ENCODE measurements at places on chromosomes 1 and 21.

DNA sequence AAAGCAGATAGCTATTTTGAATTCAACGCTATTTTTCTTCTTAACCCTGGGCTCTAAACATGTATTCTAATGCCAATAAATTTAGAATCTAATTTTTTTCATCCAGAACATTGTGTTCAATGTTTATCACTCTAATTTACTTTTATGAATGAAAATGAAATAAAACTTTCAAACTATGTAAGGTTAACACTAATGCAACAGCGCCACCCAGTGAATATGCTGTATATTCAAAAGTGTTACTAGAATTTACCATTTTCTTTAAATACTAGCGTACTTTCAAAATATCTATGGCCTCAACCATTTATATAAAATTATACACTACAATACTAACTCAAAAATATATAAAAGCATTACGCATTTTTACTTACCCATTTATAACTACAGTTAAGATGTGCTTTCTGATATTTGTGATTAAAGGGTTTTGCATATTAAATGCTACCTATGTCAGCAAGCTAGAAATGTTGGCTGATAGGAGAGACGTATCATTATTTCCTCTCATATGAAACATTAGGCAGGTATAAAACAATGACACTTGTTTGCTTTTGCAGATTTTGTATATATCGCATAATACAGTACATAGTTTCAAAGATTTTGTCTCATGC is 5.9 kb upstream of the NUF2 start:
- DNase-seq, result peak; percentile 28

DNA sequence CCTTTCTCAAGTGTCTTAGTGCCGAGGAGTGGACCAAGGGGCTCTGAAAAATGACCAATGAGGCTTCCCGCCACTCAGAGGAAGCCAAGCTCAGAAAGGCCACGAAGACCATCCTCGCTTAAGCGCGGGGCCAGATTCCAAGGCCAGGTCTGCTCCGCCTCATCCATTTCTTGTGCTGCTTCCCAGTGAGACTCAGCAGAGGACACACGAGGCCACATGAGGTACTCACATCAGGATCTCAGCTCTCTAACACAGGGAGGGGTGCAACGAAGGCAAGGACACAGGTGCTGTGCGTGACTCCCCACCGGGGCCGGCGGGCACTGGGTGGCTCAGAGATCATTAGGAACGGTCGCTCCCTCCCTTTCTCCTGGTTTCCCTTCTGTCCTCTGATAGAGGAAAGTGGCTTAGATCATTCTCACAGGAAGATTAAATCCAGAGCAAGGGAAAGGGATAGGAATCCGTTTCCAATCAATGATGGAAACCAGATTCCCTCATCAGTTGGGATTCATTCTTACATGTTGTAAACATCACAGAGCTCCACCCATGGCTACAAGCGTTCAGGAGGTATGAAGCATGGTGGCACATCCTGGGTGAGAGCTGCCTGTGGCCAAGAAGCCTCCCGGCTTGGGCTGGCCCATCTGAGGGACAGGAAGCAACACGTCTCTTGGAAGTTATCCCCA is 46.7 kb downstream of the CAPZB start:
- no peak for DNase-seq

DNA sequence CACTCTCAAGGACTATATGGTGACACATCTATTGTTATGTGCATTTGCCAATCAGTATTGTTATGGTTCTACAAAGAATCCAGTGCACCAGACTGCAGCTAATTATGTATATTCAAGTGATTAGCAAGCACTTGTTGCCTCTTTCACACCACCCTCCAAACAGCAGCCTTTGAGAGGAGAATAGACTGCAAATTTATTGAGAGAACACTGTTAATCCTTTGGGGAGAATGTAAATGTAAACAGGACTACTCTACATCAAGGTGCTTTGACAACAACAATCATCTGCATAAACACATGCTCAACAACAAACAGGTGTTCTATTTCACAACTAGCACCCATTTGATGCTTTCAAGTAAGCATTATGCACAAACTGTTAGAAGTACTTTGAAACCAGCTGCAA is 117.4 kb downstream of the AKT3 start:
- DNase-seq, result no peak

DNA sequence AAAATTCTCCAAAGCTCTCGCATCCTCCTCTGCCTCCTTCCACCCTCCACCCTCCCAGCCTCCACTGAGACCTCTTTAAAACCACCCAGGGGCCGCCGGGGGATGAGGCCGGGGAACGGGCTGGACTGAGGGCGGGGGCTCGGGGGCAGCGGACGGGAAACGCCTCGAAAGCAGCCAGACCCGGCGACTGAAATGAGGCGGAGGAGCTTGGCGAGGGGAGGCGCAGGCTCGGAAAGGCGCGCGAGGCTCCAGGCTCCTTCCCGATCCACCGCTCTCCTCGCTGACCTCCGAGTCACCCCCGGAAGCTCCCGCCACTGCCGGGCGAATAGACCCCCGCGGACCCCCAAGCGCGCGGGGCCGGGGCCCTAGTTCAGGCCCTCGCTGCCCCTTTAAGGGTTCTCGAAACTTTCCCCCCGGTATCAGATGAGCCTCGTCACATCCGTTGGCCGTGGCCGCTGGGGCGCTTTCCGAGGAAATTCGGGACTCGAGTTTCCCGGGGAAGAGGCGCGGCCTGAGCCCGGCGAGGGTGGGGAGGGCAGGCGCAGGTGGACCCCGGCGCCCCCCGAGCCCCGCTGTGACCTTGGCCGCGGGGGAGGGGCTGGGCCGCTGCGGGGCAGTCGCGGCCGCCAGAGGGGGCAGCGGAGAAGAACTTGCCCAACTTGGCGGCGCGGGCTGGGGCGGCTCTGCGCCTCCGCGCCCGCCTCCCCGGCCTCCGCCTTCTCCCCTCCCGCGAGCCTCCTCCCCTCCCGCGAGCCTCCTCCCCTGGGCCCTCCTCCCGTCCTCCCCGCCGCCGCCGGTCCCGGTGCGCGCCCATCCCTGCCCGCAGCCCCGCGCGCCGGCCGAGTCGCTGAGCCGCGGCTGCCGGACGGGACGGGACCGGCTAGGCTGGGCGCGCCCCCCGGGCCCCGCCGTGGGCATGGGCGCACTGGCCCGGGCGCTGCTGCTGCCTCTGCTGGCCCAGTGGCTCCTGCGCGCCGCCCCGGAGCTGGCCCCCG is at the start of gene BACE2:
TSS of gene BACE2 (plus strand) at position 813 of the 995 bp plus-strand sequence. CDS start at position 917, 104 bp downstream.
- peak; percentile 11 for DNase-seq

GRCh38 chr1:164695956-164696665 is 137.1 kb downstream of the PBX1 start:
- DNase-seq, result no peak

DNA sequence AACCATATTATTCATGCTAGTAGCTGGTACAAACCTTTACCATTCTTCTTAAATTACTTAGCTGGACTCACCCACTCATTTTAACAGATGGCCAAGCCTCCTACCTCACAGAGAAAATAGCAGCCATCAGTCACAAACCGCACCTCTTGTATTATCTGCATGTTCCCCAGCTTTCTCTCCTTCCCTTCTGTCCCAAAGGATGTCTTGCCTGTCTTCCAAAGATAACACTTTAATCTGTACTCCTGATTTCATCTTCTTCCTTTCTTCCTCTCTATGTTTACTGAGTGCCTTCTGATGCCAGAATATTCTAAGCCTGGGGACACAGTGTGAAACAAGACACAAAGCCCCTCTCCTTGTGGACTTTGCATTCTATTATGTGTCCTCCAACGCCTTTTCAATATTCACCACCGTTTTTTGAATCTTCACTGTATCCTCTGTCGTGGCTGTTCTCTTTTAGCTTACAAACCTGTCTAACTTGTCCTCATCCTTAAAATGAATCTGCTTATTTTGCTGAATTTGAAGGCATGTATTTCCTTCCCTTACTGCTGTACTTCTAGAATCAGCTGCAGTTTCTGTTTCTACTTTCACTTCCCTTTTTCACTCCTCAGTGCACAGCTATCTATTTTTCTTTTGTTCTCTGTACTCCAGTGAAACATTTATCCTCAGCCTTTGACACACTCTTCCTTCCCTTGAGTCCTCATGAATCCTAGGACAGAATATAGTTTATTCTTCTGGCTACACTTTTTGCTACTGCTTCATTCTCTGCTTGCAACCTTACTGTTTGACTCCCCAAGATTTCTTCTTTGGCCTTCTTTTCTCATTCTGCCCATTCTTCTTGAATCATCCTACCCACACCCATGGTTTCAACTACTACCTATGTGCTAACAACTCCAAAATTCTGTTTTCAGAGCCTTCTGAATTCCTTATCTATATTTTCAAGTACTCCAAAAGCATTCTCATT is 216.9 kb upstream of the SAMSN1 start:
- no peak for DNase-seq

DNA sequence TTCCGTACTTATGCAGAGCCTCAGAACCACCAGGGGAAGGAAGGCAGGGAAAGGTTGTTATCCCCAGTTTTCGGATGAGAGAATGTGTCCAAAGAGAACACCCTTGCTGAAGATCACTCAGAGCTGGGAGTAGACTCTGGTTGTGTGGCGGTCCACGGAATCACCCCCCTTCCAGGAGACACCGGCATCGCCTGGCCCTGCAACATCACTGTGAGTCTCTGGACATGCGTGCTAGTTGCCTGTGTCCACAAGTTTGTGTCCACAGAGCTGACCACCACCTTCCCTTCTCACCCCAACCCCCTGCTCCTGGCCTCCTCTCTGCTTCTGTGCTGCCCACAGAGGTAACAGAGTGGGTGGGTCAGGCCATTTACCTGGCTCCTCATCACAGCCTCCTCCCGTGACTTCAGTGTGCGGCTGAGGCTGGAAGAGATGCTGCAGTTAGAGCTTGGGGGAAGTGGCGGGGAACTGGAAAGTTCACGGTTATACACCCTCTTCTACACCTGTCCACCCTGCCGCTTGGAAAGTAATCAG is 7.3 kb downstream of the MYBPH start:
- no peak for DNase-seq

- no peak for DNase-seq
Observed at GRCh38 chr1:7885513-7886404, 32.9 kb upstream of the UTS2 start.

- DNase-seq, result no peak
Observed at GRCh38 chr1:54384471-54384870, 21.7 kb downstream of the SSBP3 start.

DNA sequence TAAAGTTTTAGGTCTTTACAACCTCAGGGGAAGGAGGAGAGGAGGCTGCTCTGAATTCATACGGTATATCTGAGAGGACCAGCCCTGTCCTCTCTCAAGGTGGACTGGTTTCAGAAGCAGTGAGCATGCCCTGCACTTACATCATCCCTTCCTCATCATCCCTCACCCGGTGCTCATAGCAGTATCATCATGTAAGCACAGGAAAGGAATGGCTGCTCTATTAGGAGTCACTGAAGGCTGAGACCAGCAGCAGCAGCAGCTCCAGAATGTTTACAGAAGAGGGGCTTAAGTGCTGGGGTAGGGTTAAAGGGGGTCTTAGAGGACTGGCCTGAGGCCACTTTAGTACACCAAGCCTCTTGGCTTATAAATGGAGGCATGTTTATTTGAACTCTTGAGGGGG is 185.9 kb downstream of the AK5 start:
- no peak for DNase-seq

DNA sequence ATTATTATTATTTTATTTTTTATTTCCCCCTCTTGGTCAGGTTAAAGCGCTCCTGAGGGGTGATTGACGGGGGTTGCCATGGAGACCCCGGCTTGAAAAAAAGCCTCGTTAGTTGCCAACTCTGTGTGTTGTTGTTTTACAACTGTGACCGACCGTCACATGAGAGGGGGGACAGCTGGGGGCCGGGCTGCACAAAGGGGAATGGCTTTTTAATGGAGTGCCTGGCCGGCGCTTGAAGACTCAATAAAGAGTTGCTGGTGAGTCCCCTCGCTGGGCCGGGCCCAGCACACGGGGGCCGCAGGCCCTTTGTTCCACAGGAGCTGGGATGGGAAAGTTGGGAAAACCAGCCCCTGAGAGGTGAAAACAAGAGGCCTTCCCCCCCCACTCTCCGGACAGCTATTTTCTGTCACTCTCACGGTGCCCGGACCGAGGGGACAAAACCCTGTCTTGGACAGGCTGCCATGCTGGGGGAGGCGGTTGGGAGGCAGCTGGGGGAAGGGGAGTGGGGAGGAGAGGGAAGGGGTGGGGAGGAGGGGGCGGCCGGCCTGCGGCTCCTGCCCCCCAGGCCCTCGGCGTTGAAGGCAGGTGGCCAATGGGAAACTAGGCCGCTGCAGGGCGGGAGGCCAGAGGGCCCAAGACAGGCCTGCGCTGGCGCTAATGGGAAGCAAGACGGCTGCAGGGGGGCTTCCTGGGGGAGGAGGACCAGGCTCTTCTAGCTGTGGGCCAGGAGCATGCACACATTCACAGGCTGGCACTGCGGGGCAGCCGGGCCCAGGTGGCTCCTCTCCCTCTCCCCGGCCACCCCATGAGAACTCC is 67.6 kb downstream of the CASZ1 start:
- no peak for DNase-seq

- DNase-seq, result no peak
Observed at GRCh38 chr1:90509225-90510048, 207.7 kb downstream of the BARHL2 start.

- peak; percentile 26 for DNase-seq
Observed at GRCh38 chr1:3775490-3776230, 3.1 kb downstream of the SMIM1 start.

GRCh38 chr1:10508511-10508951 is 33.8 kb downstream of the PEX14 start:
- DNase-seq, result no peak

DNA sequence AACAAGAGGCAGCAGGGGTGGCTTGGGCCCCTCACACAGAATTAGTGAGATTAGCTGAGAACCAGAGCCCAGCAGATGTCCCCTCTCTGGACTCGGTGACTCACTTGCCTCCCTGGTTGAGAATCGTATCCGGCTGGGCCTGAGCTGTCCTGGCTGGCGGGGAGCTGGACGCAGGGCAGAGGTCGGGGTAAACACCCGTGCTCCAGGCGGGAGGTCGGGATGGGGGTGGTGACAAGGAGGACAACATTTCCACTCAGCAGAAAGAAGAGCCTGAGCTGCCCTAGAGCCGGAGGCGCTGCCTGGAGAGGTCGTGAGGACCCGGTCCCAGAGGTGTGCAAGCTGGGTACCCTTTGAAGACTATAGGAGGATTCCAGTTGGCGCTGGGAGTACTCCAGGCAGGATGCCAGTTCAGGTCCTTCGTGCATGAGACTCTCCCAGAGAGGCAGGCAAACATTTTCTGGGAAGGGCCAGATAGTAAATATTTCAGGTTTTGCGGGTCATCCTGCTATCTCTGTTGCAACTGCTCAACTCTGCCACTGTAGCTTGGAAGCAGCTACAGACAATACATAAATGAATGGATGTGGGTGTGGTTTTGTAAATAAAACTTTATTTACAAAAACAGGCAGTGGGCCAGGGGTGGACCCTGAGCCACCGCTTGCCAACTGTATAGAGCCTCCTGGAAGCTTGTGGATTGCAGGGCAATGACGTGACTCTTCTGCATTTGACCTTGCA is 116.8 kb upstream of the WNT4 start:
- no peak for DNase-seq
